ENCODE measurements at places on chromosomes 13 and 19. TPM values are rescaled to one million over a fixed set of nuclear protein-coding genes. Genes with fewer than 3 reads are reported as not detected.

- DNase-seq = no peak
Observed at GRCh38 chr13:100069278-100069677, 19.6 kb upstream of the PCCA start.

DNA sequence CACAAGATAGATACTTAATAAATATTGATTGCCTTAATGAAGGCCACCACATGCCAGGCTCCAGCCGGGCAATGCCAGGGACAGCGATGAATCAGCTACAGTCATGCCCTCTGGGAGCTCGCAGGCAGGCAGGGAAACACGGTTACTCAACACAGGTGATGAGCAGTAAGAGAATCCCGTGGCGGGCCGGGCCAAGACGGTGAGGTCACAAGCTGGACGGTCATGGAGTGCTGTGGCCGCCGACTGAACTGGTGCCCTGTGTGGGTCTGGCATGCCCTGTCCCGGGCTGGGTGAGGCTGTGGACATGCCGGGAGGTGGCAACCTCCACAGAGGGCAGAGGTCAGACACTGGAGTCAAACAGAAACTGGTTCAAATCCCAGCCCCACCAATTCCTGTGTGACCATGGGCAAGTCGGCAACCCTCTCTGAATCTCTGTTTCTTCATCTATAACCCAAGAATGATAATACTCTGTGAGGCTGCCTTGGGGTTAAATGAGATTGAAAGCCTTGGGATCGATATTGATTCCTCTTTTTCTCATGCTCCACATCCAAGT is 13.2 kb upstream of the PAK4 start:
- no peak for DNase-seq

- DNase-seq = no peak
Observed at GRCh38 chr19:17235971-17236777, 9.5 kb downstream of the NR2F6 start.

DNA sequence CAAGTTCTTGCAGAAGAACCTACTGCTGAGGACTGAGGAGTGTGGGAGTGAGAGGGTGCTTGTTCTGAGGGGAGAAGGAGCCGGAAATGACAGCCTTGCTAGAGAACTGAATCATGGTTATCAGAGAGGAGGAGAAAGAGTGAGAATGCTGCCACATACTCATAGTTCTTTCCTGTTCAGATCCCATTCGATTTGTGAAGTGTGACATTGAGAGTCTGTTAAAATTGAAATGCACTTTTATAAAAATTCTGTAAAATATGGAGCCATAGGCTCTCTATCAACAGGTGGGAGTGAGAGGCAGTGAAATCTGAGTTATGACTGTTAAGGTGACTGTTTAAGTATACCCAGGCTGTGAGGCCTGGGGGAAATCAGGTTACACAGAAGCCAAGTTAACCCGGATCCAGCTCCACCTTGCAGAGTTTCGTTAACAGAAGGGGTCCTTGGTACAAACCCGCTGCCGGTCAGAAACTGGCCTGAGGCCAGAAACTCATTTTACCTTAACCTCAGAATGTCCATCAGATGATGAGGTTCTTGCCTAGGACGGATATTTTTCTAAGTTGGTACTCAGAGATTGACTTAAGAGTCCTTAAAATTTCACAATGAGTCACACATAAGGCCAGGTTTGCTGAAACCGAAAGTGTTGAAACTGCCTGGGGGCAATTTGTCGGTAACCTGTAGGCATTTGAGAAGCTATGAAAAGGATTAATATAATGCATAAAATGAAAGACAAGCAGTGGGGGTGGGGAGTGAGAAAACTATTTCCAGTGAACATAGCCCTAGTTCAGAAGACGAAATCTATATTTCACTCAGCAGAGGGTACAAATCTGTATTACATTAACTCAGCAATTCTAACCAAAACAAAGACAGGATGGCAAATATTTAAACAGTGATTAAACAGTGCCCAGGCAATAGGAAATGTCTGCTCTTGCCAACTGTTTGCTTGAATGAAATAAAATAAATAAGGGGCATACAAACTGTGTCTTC is 350.5 kb downstream of the KCNRG start:
- DNase-seq = peak; percentile 72

HIF3A gene
- total RNA-seq = 156 TPM

XAB2 gene
- 40.7 TPM for total RNA-seq

RFPL4AL1 gene
- not detected for total RNA-seq

POSTN gene
- 172 TPM for total RNA-seq

TGFBR3L gene
- not detected for total RNA-seq

GRCh38 chr19:18494267-18494607 is 27.6 kb downstream of the ELL start:
- DNase-seq = no peak

TEX30 gene
- not detected for total RNA-seq

- no peak for DNase-seq
Observed at GRCh38 chr19:51695088-51695487, 2.0 kb downstream of the SPACA6 start.

All from stomach (tissue), 19 donors.